ENCODE measurements at places on chromosomes 5 and 9.

DNA sequence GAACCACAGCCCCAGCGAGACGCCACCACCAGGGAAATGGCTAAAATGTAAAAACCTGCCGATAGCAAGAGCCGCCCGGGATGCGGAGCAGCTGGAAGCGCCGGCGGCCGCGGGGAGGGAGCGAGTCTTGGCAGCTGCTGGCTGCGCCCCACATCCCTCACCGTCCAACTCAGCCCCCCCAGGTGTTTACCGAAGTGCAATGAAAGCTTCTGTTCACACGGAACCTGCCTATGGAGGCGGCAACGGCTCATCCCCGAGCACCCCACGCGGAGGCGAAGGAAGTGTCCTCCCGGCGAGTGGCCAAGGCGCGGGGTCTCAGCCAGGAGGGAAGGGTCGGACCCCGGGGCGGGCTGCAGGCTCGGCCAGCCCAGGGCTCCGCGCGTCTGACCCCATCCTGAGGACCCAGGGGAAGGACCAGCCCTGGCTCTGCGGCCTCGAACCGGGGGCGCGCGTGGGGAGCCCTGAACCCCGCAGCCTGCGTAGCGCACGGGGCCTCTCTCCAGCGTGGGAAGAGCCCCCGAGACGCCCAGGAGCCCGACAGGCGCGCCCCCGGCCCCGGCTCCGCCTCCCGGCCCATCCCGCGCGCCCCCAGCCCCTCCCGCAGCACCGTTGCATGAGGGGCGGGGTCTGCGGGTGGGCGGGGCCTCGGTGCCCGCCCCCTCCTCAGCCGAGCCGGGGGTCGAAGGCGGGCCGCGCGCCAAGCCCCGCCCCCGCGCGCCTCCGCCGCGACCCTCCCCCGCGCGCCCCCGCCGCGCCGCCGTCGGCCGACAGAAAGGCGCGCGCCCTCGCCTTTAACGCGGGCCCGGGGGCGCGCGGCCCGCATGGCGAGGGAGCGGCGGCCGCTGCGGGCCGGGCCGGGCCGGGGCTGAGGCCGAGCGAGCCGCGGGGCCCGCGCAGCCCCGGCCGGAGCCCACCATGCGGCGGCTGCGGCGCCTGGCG is at the start of gene DIPK1B:
DIPK1B (plus strand) TSS at position 822 of the 939 bp plus-strand sequence; CDS start at position 916, 94 bp downstream.
- DNase-seq: no peak

DNA sequence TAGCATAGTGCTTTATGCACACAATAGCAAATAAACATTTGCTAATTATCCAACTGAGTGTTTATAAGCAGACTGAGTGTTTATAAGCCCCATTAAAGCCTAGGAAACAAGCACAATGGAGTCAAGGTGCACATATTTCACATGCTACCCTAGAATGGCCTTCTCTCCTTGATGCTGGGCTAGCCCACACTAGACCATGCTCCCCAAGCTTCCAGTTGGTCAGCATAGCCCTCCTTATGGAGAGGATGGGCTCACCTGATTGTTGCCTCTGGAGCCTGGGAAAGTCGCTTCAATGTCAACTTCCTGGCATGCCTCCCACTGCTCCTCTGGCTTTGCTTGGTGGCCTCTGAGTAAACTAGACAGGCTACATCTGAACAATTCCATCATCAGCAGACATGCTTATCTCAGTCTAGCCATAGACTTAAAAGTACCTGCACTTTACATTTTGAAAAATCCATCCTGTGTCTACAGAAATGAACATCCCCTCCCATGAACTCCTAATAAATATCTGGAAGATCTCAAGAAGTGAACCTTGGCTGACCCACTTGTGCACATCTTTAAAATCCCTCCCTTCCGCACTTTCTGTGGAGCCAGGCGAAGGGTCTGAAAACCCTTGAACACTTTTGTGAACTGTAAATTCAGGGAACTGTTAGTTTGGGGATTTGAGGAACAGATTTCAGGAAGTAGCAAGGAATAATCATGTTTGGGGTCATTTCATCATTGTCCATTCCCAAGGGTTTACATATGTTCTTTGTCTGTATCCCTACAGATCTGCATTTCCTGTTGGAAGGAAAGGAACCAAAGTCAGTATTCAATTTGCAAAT is 486.6 kb downstream of the ARHGEF28 start:
- no peak for DNase-seq

- no peak for DNase-seq
These were observed 12.4 kb downstream of the CCDC112 start for GRCh38 chr5:115284021-115284420.

GRCh38 chr9:105901514-105902109 is 207.3 kb downstream of the TMEM38B start:
- no peak for DNase-seq

- DNase-seq: no peak
These were observed 115.3 kb downstream of the NREP start for GRCh38 chr5:111641533-111642233.

GRCh38 chr5:160083501-160083900 is 35.7 kb downstream of the PWWP2A start:
- no peak for DNase-seq

DNA sequence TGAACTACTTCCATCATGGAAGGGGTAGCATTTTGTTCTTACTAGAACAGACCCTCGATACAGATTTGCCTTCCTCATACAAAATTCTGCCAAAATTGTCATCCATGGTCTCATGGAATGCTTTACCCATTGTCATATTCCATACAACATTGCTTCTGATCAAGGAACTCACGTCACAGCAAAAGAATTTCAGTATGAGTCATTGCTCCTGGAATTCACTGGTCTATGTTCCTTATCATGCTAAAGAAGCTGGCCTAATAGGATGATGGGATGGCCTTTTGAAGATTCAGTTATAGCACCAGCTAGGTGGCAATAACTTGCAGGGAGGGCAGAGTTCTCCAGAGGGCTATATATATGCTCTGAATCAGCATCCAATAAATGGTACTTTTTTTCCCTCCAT is 18.2 kb upstream of the FNIP1 start:
- no peak for DNase-seq

DNA sequence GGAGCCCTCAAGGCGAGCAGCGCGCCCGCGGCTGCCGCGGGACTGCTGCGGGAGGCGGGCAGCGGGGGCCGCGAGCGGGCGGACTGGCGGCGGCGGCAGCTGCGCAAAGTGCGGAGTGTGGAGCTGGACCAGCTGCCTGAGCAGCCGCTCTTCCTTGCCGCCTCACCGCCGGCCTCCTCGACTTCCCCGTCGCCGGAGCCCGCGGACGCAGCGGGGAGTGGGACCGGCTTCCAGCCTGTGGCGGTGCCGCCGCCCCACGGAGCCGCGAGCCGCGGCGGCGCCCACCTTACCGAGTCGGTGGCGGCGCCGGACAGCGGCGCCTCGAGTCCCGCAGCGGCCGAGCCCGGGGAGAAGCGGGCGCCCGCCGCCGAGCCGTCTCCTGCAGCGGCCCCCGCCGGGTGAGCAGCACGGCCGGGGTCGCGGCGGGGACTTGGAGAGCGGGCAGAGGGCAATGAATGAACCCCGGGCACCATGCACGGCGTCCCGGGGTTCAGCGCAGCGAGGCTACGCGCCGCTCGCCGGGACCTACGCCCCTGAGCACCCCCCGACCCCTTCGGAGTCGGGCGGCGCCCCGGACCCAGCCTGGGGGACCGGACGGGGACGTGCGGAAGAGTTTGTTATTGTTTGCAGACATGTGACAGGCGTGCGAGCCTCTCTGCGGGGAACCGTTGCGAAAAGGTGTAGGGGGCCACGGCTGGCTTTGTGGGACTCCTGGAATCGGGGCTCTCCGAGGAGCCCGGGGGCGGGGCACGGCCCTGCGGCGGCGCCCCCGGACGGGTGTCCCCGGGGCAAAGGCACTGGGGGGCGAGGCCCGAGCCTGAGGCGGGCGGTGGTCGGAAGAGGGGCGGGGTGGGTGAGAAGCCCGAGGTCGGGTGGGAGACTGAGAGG is 553 bp downstream of the MAP3K1 start:
- DNase-seq: no peak

DNA sequence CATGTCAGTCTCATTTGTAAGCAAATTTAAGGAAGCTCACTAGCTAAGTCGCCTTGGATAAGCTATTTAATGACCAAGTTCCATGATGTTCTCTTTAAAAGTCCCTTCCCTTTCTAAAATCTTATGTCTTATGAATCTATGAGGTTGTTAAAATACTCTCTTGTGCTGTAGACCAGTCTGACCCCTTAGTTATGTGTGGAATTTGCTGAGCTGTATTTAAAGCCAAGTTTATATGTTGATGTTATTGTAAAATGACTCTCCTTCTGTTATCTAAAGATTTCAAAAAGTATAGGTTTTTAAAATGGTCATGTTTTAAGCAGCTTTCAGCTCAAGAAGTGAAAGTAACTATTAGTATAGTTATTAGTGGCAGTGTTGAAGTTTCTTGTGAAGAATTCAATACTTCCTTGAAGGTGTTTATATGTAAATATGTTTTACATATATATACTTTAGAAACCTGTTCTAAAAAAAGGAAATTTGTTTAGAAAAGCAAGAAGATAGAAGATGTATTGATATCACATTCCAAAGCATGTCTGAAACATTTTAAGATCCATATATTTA is 92.2 kb downstream of the CDC42SE2 start:
- no peak for DNase-seq

DNA sequence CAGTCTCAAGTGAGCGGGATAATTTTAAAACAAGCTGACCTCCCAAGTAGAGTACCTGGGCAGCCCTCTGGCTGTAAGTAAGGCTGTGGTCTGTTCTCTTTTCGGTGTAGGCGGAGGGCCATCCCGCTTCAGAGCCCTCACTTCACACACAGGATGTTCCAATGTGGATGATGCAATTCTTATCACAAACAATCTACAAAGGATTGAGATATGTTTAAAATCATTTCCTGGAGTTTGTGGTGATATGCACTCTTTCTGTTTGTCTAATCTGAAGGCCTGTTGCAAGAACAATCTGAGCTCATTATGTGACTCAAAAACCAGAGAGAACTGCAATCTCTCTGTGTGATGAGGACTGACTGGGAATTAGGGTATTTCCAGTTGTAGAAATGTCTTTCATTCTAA is 42.5 kb downstream of the ITGA2 start:
- no peak for DNase-seq

DNA sequence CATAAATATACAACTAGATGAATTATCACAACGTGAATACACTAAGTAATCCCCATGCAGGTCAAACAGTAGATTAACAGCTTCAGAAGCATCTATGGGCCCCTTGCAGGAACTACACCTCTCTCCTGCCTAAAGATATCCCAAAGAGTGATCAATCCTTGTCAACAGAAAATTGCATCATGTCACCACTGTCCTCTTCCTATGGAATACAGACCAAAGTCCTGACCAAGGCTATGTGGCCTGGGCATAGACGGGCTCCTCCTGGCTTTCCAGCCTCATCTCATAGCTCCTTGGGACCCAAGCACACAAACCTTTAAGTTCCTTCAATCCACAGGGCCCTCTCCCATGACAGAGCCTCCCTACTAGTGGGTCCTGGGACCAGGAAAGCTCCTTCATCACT is 25.3 kb downstream of the NIPAL4 start:
- DNase-seq: no peak

DNA sequence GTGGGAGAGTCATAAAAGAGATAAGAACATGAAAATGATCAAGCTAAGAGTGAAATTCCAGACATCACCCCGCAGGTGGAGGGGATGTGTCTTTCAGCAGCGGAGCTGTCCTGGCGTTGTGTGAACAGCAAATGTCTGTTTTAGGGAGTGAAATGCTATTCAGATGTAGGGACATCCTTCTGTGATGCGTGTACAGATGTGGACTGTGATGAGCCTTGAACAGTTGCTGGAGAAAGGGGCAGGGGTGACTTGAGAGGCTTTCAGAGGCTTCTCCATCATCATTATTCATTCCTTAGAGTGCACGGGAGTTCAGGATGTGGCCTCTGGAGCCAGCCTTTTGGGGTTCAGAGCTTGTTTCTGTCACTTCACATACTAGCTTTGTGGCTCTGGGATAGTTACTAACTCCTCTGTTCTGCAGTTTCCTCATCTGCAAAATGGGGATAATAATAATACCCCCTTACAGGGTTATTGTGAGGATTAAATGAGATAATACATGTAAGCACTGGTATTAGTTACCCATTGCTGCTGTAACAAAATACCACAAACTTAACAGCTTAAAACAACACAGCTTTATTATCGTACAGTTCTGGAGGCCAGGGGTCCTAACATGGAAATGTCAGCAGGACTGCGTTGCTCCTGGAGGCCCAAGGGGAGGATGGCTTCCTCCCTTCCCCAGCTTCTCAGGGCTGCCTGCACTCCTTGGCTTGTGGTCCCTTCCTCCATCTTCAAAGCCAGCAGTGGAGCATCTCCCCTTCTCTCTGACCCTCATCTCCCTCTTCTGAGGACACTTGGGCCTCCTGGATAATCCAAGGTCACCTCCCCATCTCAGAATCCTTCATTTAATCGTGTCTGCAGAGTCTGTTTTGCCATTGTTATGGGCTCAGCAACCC is 9.4 kb downstream of the TRAF1 start:
- DNase-seq: no peak

- DNase-seq: no peak
These were observed 134.9 kb upstream of the CDKN2B start for GRCh38 chr9:22143799-22144625.

GRCh38 chr9:89604729-89605464 is at the start of gene GADD45G:
Gene GADD45G, plus strand, starts transcription at chr9:89605012. Its CDS starts 110 bp downstream, at chr9:89605122.
- peak; percentile 67 for DNase-seq

- DNase-seq: no peak
These were observed 10.0 kb upstream of the DELE1 start for GRCh38 chr5:141913560-141914198.

GRCh38 chr5:14429101-14430050 is 152.2 kb upstream of the OTULINL start:
- DNase-seq: no peak

DNA sequence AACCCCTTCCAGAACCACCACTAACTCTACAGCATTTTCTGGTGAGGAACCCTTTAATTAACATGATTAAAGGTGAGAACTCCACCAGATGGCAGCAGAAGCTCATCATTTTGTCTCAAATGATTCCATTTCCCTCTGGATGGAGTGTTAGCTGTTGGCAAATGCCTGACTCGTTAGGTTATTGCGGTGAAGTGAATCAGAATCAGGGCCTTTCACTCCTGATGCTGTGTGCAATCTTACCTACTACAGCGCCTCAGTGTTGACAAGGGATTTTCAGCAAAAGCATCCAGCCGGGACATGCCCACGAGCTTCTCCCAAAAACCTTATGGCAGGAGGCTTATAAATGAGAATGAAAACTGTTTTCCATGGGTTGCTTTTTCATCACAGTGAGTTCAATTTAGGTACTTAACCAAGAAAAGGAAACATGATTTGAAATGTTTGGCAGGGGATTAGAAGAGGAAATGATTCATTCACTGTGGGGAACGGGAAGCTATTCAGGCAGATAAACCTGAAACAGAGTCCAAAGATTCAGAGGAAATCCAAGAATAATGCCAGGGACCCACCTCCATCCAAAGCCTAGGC is 48.0 kb upstream of the CAST start:
- peak; percentile 5 for DNase-seq

- DNase-seq: no peak
These were observed 203.4 kb upstream of the SEMA6A start for GRCh38 chr5:116778032-116778431.

- DNase-seq: no peak
These were observed 583.5 kb downstream of the ZNF608 start for GRCh38 chr5:124162767-124163532.

Measured in stimulated activated CD8-positive, alpha-beta memory T cell treated with anti-CD3 and anti-CD28 coated beads, Interleukin-7, amount 100 ng/mL, for 1 hour (primary cell).